ENCODE measurements at places on chromosomes 1 and 21.

DNA sequence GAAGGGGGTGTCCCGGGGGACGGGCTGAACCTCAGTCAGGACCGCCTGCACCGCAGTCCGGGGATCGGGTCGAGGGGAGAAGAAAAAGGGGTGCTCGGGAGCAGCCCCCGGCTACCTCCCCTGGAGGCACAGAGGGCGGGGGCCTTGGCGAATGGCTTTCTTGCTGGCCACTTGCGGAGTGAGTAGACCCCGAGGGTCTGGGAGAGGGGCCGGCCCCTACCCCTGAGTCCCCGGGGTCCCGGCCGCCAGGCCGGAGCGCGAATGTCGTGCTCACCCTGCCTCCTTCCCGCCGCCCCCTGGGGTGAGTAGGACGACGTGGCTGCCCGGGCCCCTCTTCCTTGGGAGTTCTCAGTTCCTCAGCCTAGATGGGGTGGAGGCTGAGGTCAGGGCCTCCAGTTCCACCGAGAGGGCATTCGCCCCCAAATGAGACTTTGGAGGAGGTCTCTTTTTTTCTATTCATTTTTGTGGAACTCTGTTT is 113.0 kb downstream of the OSBPL9 start:
- ATAC-seq = peak; percentile 2

GRCh38 chr21:17784604-17785402 is 34.4 kb downstream of the C21orf91 start:
- peak; percentile 72 for ATAC-seq

DNA sequence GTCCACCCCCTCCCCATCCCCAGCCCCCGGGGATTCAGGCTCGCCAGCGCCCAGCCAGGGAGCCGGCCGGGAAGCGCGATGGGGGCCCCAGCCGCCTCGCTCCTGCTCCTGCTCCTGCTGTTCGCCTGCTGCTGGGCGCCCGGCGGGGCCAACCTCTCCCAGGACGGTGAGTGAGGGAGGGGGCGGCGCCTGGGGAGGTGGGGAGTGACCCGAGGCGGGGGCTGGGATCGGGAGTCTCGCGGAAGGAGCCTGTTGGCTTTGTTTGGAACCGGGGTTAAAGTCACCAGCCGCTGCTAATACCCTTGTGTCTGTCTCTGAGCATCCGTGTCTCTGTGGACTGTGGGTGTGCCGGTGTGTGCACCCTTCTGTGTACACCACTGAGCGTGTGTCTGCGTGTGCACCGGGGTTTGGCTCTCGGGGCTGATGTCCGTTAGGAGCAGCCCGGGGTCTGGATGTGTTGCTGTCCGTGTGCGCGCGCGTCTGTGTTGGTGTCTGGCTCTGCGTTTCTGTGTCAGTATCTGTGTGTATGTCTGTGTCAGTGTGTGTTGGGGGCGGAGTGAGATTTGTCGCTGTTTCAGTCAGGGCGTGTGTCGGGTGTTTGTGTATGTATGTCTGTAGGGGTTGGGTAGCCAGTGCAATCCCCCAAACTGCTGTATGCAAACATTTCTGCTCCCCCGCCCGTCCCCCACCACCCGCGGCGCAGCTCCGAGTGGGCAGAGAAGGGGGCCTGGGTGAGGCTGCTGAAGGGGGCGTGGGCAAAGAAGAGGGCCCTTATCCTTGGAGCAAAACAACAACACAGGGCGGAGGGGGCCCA is 480 bp downstream of the CADM3 start:
- no peak for ATAC-seq

GRCh38 chr21:35507181-35507759 is 458.2 kb upstream of the RUNX1 start:
- no peak for ATAC-seq

GRCh38 chr1:168643152-168643551 is 66.7 kb downstream of the XCL1 start:
- ATAC-seq = no peak

DNA sequence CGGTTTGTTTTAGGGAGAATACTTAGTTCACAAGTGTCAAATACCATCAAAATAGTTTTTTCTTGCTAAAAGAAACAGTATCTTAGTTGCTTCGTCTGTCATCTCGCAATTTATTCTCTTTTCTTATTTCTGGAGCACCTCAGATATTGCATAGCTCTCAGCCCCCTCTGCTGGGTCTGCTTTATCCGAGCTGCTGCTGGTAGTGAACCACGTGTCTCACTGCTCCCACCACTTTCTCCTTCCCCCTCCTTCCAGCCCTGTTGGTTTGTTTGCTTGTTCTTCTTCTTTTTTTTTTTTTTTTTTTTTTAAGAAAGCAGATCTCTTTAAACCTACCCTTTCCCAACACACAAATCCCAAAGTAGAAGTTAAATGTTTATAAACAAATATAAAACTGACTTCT is 170.8 kb downstream of the EDEM3 start:
- ATAC-seq = no peak

- ATAC-seq = peak; percentile 23
Observed at GRCh38 chr1:235767795-235768194, 98.9 kb downstream of the LYST start.

DNA sequence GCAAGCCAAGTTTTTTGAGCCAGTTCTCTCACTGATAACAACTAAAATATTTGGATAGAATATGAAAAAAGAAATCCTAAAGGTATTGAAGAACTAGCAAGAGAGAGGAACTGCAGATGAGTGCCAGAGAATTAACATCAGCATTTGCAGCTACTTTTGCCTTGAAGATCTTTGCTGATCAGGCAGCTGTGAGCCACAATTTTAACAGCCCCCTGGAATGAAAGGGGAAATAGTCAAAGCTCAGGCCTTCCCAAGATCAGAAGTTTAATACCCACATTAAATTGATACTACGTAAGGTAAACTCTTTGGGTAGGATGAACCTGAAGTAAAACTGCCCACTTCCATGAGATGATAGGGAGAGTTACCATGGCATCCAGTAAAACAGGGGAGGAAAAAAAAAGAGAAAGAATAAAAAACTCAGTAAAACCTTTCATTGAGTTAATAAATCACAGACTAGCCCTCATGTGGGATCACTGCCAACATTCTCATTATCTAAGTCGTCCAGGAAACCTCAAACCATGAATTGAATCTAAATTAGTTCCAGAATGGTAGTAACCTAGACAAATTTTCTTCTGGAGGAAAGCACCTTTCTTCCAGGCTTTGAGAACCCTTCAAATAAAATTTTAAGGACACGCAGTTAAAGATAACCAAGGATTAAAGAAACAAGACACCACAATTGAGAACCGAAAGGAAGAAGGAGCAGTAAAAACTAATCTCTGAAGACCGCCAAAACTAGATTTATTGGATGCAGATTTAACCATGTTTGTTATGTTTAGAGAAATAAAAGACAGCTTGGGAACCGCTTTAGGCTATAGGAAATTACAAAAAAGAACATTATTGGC is 28.3 kb downstream of the SCP2 start:
- ATAC-seq = no peak

- no peak for ATAC-seq
Observed at GRCh38 chr1:4700801-4701200, 46.4 kb downstream of the AJAP1 start.

DNA sequence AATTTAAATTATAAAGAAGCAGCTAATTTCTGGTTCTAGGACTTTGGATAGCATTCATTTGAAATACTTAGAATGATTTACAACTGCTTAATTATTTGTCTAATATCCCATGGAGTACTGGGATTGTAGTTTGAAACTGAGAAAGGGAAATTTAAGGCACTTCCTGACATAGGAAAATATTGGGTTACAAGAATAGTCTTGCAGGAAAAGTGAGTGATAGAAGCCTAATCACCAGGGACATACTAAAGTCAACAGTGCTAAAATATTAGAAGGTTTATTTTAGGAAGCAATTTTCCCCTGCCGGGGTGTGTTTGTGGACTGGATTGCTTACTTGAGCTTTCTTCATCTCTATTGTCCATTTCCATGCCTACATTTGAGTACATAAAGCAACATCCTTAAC is 661.6 kb downstream of the ADGRL2 start:
- ATAC-seq = no peak

GRCh38 chr1:233647073-233647472 is 33.2 kb downstream of the KCNK1 start:
- ATAC-seq = no peak

GRCh38 chr1:27992276-27992675 is 32.5 kb downstream of the XKR8 start:
- peak; percentile 89 for ATAC-seq
